ENCODE measurements at places on chromosomes 7 and 10.
A peak's percentile ranks its signal among the peaks of the same experiment; 100 is the strongest.

GRCh38 chr10:131667561-131667960, 233.2 kb upstream of the PPP2R2D start:
- no peak for DNase-seq

DNA sequence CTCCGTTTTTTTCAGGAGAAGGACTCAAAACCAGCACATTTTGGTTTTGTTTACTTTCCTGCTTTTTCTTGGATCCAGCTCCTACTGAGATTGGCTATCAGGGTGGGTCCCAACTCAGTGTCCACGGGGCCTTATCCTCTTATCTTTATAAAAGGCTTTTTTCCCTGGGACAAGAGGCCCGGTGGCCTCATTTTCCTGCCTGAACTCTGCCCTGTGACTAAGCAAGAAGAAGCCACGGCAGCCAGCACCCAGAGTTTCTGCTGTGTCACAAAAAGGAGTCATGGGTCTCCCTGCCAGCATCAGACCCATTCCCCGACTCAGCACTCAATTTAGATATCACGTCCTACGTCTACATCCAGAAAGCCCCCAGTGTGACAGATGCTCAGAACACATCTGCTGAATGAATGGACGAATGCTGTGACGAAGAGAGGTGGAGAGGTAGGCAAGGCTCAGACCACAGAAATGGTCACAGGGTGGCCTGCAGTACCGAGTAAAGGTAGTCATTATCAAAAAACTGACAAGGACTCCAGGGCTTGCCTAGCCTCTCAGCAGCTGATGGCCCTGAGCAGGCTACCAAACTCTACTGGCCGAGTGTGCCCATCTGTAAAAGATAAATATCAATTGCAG, 16.7 kb downstream of the DLG5 start:
- no peak for DNase-seq

DNA sequence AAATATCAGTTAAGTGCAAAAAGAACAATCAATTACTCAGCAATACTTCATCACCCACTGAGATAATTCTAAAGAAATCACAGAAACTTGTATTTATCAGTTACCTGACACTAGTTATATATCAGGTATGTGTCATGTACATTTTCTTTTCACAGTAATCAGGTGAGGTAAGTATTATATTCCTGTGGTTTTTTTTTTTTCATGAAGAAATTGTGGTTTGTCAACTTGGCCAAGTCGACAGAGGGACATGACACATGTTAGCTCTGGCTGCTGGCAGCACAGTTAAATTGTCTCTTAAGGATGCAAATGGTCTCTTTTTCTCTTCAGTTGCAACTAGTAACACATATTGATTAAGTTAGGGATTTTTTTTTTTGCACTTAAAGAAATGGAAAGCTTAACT, 13.7 kb upstream of the GPR141 start:
- DNase-seq: no peak

GRCh38 chr10:4199196-4199595, 414.2 kb upstream of the KLF6 start:
- no peak for DNase-seq

DNA sequence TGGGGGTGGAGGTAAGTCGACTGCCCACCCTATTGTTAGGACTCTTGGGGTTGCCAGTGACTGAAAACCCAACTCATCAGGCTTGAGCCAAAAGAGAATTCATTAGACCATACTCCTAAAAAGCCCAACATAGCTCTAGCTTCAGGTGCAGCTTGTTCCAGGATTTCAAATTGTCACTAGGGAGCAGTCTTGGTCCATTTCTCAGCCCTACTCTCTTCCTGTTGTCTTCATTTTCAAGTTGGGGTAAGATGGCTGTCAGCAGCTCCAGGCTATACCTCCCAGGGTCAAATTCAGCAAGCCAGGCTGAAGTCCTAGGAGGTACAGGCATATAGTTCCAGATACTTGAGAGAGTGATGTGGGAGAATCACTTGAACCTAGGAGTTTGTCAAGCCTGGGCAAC, 14.9 kb upstream of the COL13A1 start:
- peak; percentile 5 for DNase-seq

- DNase-seq: no peak
These were observed 1.7 kb upstream of the SPACDR start for GRCh38 chr7:100465702-100466311.

DNA sequence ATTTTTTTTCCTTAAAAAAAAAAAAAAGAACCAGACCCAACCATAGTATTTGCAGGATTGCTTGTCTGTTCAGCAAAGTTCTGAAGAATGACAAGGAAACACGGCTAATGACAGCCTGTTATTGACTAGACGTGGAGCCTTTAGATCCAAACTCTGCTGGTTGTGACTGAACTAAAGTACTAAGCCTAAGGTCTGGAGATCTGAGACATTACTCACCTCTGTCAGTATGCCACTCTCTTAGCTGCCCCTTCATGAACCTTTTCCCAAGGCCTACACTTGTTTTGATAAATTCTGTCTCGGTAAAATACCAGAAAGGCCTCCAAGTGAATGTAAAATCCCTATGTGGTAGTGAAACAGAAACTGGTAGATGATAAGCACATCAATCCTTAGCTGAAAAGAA, 101.0 kb downstream of the CABCOCO1 start:
- DNase-seq: no peak

DNA sequence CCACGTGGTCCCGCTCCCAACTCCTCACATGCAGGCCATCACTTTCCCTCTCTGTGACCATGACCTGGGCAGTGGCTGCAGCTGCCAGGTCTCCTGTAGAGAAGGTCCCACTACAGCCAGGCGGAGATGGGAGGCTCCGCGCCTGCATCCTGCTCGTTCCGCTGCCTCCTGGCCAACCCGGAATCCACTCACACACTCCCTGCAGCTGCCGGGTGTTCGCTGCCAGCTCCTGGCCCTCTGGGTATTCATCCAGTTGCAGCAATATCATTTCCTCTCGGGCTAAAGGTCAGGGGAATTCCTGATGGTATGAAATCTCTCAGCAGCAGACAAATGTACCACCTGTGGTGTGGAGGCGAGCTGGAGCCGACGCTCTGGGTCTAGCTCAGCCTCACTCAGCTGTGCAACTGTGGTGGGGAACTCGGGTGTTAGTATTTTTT, 65.7 kb downstream of the TLL2 start:
- DNase-seq: no peak

GRCh38 chr10:52568309-52568708, 204.3 kb downstream of the MBL2 start:
- no peak for DNase-seq

DNA sequence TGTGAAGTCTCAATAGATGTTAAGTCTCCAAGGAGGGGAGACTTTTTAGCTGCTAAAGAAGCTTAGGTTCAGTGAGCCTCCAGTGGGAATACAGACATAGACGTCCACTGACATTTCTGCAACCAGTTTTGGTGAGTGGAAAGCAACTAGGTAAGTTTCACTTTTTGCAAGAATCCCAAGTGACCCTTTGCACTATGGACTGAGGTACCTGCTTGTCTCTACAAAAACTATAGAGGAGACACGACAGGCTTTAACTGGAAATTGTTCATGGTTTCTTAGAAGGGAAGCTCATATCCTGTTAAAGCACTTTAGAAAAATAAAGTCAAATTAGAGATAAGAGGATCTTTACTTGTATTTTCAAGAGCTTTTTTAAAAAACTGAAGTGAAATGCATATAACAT, 38.6 kb downstream of the GBF1 start:
- no peak for DNase-seq

GRCh38 chr7:89798599-89798996, 355.7 kb upstream of the STEAP1 start:
- DNase-seq: no peak

GRCh38 chr7:2511769-2512168, 7.8 kb upstream of the LFNG start:
- DNase-seq: no peak

DNA sequence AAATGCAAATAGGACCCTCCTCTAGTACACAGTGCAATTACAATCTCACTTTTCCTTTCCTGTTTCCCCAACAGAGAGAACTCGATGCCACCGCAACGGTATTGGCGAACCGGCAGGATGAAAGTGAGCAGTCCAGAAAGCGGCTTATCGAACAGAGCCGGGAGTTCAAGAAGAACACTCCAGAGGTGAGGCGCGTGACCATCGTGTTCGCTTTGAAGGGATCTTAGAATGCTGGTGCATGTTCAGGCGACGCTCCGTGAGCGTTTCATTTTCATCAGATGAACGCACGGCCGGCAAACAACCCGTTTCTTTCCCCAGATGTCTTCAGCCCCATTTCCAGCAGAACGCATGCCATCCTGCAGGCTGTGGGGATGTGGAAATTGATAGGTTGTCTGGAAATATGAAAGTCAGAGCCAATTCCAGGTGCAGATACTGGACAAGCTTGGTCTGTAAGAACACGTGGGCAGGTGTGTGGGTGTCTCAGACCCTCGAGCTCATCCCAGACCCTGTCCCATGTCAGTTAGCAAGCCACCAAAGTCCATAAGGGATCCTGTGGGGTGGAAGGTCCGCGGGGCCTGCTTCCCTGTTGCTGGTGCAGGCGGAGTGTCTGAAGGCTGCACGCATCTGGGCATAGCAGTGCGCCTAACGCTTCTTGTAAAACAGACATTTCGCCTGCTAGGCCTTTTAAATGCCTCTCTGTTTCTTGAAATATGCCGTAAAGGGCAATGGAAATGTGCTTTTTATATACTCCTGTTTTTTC, 98.8 kb downstream of the CUX1 start:
- no peak for DNase-seq

DNA sequence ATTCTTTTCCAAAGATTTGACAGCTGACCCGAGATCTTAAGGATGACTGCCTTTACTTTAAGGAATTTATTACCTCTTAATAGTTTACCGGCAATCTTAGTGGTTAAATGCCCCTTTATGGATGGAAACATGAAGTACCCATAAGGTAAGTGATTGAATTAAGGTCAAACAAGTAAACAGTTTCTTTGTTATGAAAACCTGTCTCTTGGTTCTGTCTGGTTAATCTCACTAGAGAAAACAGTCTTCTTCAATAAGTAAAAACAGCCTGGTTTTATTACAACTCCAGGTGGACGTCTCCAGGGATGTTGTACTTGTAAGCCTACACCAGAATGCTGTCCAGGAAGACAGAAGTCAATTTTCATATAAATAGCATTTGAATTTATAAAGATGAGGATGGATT, 161.8 kb upstream of the MTPN start:
- DNase-seq: no peak

DNA sequence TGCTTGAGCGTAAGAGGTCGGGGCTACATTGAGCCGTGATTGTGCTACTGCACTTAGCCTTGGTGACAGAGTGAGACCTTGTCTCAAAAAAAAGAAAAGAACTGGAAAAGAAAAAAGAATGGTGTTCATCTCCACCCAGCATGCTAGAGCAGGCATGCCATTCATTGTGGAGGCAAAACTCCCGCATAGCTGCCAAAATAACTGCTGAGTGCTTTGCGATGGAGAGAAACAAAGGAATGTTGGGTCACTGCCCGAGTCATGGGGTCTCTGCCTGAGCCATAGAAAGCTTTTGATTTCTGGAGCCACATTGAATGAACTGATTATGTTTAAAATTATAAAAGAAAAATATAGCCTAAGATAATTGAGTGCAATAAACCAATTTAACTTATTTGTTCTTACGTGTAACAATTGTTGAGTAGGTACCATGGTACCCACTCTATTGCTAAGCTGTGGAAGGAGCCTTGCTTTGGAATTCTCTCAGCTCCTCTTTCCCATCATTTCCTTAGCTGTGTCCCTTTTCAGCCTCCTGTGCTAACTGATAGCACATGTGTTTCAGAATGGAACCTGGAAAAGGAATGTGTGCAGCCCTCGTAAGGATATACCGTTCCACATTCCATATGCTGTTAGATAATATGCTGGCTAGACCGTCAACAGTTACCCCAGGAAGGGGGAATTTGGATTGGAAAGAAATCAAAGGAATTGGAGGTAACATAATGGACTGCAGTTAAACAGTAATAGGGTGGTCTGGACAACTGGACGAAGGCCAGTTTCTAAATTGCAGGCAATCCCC, 99.0 kb downstream of the KIAA1217 start:
- no peak for DNase-seq

GRCh38 chr10:9579110-9579705, 1438.5 kb upstream of the CELF2 start:
- no peak for DNase-seq

DNA sequence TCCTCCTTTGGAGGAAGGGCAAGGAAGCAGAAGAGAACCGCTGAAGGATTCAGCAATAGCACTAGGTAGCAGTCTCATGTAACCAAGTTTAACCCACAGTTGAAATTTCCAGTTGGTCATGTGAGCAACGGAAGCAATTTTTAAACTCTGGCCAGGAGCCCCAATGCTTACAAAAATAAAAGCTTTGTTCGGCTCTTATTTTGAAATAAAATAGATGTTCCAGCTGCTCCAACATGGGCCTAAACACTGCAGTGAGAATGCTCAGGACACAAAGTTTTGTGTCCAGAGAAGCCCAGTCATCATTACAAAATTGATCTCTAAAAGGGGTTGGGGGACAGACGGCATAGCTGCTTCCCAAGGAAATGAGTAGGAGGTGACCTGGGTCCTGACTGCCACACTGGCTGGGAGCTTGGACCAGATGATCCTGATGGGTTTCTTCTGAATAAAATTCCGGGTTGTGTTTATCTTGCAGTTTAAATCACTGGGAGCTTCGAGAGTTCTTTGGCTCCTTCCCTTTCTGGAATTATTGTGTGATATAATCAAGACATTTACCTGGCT, 452 bp upstream of the TMEM140 start:
- peak; percentile 12 for DNase-seq

DNA sequence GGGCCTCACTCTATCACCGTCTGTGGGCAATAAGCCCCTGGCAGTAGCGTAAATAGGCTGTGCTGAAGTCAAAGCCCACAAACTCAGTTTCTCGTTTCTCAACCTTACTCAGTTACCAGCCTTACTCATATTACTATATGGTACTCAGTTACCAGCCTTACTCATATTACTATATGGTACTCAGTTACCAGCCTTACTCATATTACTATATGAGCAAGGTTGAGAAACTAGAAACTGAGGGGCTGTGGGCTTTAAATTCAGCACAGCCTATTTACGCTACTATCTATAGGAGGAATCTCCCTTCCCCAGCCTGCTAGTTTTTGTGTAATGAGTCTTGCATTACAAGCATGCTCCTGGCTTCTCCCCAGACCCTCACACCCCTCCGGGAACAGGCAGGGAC, 35.4 kb downstream of the CCDC3 start:
- DNase-seq: peak; percentile 70

GRCh38 chr10:29859521-29860130, 199.8 kb downstream of the JCAD start:
- DNase-seq: no peak
